ENCODE measurements at places on chromosomes 6 and 20.

DNA sequence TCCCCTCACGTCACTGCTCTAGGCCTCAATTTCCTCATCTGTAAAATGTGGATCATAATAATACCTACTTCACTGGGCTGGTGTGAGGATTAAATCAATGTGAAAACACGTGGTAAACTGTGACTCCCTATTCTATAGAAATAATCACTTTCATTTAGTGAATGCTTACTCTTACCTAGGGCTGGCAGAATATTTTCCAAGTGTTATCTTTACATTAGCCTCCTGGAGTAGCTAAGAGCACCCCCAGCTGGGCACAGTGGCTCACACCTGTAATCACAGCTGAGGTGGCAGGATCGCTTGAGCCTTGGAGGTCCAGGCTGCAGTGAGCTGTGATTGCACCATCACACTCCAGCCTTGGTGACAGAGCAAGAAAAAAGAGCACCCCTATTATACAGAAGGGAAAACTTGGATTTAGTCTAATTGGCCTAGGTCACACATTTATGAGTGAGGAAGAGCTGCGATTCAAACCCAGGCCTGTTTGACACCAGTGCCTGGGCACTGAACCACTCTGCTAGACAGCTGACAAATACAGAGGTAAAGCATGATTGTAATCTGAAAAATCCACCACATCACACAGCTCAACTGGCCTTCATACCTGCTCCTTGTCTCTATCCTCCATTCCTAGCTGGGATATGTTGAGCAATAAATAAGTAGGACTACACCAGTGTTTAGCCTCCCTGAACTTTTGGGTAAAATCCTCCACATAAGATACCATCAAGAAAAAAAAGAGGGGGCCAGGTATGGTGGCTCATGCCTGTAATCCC lies 1.4 kb upstream of the SNTA1 start:
- no peak for DNase-seq

GRCh38 chr6:68654134-68654533 lies 19.1 kb downstream of the ADGRB3 start:
- no peak for DNase-seq

DNA sequence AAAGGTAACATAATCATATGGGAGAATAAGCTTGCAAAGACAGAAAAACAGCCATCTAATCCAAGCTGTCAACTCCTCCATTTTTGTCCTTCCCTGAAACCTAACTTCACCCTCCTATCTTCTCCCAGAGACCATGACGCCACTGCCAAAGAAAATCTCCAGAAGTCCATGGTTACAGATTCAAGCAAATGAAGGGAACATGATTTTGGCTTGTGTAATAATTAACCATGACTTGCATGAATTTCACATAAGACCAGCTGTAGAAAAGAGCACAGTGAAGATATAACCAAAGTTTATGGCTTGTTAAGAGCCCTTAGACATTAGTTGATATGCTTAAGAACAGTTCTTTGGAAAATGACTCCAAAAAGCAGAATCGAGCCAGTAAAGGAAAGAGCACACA lies 342.1 kb upstream of the NRSN1 start:
- DNase-seq, result no peak

GRCh38 chr6:45411959-45412358 lies 34.2 kb upstream of the SUPT3H start:
- DNase-seq, result no peak

DNA sequence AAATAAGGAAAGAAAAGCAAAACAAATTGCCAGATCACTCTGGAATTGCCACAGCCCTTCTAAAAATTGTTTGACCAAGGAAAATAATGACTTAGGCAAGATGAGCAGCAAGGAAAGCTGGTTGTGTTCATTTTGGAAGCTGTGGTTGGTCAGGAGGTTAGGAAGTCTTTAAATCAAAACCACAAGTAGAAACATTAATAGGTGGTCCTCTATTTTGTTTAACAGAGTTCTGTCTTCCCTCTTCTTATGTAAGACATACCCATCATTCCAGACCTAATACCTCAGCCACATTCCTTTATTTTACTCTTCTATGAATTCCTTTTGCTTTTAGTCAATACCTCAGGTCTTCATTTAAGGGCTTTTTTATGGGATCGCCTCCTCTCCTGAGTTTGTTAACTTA lies 422.2 kb upstream of the PLCB4 start:
- DNase-seq, result no peak

DNA sequence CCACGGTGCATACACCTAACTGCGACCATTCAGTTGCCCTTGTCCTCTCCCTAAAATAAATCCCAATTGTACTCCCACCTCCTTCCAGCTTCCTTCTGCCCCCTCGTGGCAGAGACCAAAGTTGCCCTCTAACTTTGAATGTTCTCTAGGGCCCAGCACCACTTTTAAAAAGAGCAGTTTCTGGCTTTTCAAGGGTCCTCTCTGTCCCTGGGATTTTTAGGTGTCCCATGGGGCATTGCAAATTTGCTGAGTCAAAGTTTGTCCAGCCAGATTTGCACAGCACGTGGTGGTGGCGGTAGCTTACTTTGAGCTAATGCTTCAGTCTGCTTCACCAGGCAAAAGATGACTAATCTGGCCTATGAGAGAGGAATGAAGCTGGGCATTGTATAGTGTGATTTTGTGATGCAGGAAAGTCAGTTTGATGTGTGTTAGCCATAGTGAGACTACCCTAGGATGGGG lies 100.2 kb downstream of the PERP start:
- DNase-seq, result no peak

DNA sequence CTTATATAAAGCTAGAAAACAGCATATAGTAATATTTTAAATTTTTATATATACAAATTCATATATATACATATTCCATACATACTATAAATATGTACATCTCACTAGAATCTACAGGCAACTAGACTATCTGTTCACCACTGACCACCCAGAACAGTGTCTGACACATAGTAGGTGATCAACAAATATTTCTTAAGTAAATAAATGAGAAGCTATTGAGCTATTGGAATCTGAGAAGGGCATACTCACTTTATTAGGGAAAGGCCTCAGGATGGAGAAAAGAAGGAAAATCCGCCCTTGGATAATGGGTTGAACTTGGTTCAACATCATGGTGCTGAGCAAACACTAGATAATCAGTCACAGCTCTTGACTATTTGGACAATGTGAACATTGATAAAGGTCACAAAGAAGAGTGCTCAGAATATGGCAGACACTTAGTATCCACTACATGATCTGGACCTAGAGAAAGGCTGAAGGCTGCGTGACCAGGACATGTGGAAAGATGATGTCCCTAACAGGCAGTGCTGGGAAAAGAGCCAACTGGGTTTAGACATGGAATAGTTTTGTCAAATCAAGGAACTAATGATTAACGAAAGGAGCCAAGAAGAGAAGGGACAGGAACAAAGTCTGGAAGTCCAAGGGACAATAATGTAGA lies 186.1 kb downstream of the TASP1 start:
- DNase-seq, result no peak

- DNase-seq, result peak; percentile 78
These were observed 3.5 kb upstream of the SNAI1 start for GRCh38 chr20:49979030-49979832.
